Vagina (tissue), 2 donors: ENCODE measurements at places on chromosomes 2 and 18. TPM values are rescaled to one million over a fixed set of nuclear protein-coding genes. Genes with fewer than 3 reads are reported as not detected.
A peak's percentile ranks its signal among the peaks of the same experiment; 100 is the strongest.

DNA sequence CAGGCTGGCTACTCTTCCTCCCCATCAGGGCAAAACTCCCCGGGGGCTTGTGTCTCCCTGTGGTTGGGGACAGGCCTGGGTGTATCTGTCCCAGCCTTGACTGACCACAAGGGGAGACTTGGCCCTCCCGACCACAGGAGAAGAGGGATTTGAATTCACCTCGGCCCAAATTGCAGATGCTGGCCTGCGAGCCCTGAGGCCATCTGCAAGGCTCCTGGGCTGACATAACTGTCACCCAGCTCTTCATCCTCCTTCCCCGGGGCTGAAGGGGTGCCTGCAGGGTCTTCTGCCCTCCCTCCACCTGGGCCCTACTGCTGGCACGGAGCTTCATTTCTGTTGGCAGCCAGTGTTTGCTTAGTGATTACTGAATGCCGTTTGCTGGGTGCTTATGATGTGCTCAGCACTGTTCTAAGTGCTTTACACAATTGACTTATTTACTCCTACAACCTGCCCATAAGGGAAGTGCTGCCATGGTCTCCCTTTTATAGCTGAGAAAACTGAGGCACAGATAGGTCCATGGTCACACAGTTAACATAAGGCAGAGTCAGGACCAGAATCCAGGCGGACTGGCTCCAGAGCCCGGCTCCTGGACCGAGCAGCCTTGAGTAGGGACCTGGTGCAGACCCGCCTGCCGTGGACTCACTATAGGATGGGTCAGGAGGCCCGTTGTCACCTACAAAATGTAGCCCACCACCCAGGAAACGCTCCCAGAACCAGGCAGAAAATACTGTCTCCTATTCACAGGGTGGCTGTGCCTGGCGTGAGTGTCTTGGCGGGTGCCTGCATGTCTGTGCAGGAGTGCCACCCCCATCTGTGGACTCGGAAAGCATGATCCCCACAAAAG lies 18.9 kb downstream of the STEAP3 start:
- DNase-seq, result no peak

DNA sequence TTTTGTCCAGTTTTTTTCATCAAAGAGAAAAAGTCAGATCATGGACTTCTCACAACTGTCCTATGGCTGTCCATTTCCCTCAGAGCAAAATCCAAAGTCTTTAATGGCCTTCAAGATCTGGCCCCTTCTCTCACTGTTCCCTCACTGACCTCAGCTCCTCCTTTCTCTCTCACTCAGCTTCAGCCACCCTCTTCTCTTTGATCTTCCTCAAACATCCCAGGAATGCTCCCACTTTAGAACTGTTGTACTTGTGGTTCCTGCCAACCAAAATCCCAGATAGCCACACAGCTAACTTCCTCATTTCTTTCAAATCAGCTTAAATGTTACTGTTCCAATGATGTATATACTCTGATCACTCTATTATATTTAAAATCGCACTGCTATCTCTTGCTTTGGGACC lies 82.9 kb downstream of the NUP35 start:
- no peak for DNase-seq

DNA sequence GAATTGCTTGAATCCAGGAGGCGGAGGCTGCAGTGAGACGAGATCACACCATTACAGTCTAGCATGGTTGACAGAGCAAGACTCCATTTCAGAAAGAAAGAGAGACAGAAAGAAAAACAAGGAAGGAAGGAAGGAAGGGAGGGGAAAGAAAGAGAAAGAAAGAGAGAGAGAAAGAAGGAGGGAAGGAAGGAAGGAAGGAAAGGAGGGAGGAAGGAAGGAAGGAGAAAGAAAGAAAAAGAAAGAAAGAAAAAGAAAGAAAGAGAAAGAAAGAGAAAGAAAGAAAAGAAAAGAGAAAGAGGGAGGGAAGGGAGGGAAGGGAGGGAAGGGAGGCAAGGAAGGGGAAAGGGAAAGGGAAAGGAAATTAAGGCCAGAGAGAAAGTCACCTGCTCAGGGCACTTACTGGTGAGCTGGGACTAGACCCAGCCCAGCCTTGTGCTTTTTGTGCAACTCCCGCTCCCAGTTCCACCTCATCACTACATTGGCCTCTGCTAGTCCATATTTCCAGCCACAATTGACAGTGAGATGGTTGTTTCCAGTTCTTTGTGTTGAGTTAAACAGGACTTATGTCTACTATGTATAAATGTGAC lies 35.7 kb downstream of the MOGAT1 start:
- no peak for DNase-seq

DNA sequence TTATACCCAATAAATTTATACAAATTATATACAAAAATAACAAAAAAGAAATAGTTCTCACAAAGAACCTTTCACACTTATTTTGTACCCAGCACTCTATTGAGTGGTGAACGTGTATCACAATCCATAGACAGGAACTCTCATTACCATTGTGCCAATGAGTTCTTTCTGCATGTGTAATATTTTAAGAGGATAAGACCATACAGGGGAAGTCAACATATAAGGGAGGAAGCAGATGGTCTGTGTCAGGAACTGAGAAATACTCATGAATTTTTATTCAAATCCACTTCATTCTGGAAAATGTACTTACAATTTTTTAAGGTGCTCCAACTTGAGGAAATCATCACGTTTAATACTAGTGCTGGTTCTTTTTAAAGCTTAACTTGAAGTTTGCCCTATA lies 27.1 kb upstream of the ELOA2 start:
- no peak for DNase-seq

GRCh38 chr2:238425979-238426567 lies 654 bp upstream of the ASB1 start:
- no peak for DNase-seq

The SEMA4F gene
- 8.3 TPM for total RNA-seq

DNA sequence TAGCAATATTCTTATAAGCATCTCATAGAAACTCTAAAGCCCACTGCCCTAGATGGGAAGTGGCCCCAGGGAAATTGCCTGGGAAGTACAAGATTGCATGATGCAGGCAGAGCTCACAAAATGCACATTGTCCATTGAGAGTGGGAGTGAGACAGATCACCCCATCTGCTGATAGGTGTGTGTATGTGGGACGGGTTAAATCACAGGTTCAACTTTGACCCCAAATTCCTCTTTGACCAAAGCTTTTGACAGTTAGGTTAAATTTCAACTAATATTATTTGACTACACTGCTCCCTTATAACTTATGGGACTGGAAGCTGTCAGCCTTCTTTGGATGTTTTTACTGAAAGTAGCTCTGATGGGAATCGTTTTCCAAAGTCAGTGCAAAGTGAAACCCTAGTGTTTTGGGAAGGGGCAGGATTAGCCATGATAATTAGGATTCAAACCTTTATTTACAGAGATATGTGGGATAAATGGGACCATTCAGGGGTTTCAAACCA lies 11.4 kb upstream of the FABP1 start:
- DNase-seq, result no peak

- peak; percentile 54 for DNase-seq
Observed at GRCh38 chr2:75041731-75042600, 83.5 kb downstream of the POLE4 start.

DNA sequence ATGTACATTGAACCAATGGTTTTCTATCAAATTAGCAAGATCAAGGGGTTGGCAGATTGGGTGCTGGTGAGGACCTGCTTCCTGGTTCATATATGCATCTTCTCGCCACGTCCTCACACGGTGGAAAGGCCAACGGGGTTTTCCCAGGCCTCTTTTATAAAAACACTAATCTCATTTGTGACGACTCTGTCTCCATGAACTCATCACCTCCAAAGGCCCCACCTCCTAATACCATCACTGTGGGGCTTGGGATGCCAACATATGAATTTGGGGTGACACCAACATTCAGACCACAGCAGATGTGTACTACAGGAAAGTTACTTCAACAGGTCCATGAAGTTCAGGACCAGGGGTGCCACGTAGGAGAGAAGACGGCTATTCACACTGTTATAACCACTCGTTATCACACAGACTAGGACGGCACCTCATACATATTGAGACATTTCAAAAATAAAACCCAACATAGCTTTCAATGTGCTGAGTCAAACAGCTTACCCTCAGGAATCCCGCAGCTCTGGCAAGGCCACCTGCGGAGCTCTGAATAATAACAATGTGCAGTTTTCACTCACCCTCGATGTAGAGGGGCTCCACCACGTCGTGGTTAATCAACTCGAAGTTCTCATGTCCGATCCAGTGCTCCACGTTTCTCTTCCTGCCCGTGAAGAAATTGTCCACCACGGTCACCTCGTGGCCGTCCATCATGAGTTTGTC lies 49.3 kb downstream of the UXS1 start:
- no peak for DNase-seq

The HOXD3 gene
- 11.8 TPM for total RNA-seq
